ENCODE measurements at places on chromosomes 5 and 9.

- DNase-seq: no peak
Observed at GRCh38 chr5:151181818-151182523, 24.4 kb upstream of the ANXA6 start.

GRCh38 chr5:159915904-159916840 lies at the start of gene ADRA1B:
TSS of gene ADRA1B (plus strand) at chr5:159916482. CDS start at chr5:159916906, 424 bp downstream.
- peak; percentile 64 for DNase-seq

- no peak for DNase-seq
Observed at GRCh38 chr5:88251048-88251711, 17.5 kb downstream of the TMEM161B start.

- DNase-seq: no peak
Observed at GRCh38 chr5:6829150-6829784, 116.0 kb downstream of the TENT4A start.

GRCh38 chr5:91219091-91219802 lies 163.9 kb downstream of the ARRDC3 start:
- peak; percentile 60 for DNase-seq

GRCh38 chr5:79224286-79224984 lies 11.5 kb upstream of the JMY start:
- no peak for DNase-seq

DNA sequence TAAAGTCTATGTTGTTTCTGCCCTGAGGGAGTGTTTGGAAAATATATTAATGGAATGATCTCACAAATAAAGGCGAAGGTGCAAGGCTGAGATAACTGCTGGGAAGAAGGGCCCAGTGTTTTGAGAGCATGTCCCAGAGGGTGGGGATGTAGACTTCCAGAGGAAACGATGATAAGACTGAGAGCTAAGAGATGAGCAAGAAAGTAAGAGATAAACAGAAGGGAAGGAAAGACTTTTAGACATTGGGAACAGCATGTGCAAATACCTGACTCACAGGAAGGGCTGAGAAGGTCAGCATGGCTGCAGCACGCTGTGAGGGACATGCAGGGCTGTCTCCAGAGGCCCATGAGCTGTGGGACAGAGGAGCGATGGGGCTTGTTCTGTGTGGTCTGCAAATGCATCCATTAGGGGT lies 19.9 kb upstream of the ADRB2 start:
- no peak for DNase-seq

- no peak for DNase-seq
Observed at GRCh38 chr5:153613672-153614071, 123.2 kb downstream of the GRIA1 start.

DNA sequence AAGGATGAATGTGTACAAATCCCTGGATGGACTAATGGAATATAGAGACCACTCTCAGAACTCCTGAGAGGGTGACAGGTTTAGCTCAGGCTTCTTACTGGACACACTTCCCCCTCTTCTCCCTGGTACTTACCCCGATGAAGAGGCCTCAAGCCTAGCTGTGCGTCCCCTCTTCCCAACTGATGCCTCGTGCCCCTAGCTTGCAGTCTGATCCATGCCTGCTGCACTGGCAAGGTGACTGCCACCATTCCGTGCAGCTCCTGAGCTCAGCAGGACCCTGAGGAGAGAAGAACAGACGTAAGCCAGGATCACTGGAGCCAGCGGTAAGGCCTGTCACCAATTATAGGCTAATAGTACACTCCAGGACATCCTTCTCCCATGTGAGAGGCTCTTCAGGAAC lies 5.5 kb upstream of the STOML2 start:
- no peak for DNase-seq

DNA sequence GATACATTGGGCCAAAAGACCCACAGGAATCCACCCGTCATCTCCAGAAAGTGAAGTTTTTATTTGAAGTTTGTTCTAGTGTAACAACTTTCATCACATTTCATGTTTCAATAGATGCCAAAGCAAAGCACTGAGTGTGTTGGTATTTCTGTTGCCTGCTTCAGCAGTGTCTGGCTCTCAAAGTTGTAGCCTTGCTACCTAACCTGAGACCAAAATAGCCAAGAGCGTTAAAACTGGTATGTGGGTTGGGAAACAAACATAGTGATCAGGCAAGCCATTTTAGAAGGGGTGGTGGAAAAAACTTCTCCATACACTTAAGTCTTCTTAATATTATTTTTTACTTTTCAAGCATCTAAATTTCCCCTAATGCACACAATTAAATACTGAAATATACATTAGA lies 150.3 kb upstream of the DHFR start:
- no peak for DNase-seq

DNA sequence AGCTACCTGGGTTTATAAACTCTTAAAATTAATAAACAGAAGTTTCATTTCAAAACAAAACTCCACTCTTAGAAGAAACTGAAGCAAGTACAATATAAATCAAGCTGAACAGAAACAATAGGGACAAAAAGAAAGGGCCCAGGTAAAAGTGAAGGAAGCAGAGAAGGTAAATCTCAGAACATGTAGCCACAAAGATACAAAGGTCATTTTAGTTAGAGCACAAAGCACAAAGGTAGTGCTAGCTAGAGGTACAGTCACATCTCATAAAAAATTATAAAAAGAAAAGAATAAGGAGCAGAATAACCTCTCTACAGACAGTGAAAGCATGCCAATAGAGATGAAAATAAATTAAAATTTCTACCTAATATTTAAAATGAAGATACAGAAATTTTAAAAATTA lies 90.4 kb upstream of the C5orf63 start:
- DNase-seq: no peak

- peak; percentile 71 for DNase-seq
Observed at GRCh38 chr5:90783460-90784333, 225.1 kb downstream of the ADGRV1 start.

DNA sequence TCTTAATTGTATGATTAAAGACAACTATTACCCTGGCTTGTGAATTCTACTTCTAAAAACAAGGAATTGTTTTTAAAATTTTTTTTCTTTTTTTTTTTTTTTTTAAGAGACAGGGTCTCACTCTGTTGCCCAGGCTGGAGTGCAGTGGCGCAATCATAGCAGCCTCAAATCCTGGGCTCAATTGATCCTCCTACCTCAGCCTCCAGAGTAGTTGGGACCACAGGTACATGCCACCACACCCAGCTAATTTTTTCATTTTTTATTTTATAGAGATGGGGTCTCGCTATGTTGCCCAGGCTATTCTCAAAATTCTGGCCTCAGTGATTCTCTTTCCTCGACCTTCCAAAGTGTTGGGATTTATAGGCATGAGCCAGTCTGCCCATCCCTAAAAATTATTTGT lies 62.3 kb downstream of the HABP4 start:
- DNase-seq: no peak

GRCh38 chr5:71013575-71013974 lies 11.6 kb downstream of the NAIP start:
- no peak for DNase-seq

DNA sequence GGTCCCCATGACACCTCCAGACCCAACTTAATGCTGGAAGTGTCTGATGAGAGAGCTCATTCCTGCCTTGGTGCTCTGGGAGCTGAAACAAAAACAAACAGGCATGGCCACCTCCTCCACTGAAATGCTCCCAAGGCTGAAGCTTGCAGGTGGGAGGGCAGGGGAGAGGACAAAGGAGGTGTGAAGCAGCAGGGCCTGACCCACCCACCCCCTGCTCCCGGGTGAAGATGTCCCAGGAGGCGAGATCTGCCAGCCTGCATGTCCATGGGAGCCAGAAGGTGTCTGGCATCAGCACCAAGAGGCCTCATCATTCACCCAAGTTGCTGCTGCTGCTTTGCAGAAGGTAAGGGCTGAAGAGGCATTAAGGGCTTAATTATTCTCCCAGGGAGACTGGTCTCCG lies 4.2 kb upstream of the CCIN start:
- no peak for DNase-seq

DNA sequence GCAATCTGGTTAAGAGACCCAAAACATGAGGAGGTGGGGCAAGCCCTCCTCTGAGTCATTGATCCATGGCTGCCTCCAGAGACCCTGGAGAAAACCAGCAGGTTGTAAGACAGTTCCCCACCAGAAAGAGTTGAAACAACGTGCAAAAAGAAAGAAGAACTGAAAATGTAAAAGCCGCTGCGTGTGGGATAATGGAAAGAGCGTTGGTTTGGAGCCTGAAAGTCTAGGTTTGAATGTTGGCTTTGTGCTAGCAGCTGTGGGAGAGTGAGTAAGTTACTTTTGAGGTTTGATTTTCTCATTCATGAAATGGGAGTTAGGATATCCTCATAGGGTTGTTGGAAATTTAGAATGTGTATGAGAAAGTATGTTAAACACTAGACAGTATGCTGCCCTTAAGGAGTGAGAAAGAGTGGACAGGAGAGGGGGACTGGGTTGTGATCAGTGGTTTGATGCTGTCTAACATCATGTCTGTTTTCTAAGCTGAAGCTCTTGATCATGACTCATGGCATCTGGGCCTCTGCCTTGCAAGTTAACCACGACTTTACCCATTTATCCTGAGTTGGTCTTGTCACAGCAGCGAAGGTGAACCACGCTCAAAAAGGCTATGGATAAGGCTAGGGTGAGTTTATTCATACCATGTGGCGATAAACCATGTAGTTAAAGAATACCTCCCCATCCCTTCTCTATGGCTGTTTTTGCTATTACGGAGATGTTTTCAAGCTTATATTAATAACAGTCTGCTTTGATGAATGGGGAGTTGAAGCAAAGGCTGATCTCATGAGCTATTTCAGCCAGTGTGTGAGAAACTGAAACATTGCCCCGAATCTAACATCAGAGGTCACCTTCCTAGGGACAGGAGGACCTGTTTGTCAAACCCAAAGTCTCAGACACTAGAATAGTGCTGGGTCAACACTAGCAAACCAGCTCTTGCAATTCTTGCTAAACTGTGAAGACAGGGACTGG lies 41.3 kb downstream of the ZNF366 start:
- DNase-seq: peak; percentile 75

DNA sequence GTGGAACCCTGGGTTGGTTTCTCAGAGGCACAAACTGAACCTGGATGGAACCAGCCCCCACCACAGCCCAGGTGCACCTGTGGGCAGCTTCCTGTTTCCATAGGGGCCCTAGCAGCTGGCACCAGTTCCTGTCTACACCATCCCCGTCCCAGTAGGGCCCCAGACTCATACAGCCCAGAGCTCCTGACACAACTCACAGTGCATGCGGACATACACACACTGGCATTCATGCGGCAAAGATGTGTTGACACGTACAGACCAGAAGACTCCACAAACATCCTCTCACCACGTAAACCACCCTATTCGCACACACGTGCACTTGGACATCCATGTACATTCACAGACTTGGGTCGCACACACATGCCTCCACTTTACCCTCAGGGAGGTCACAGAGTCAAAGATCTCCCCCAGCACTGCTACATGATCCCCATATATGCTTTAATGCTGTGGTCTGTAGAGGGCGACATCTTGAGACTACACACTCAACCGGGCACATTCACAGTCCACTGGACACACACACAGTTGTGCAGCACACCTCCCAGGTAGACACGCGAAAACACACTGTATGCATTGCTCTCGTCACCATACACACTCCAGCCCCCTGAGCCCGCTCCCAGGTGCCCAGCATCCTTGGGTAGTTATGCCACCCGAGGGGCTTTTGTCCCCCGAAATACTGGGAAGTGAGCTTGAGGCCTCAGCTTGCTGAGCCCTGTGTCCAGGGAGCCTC lies 22.4 kb downstream of the CXXC5 start:
- DNase-seq: no peak

DNA sequence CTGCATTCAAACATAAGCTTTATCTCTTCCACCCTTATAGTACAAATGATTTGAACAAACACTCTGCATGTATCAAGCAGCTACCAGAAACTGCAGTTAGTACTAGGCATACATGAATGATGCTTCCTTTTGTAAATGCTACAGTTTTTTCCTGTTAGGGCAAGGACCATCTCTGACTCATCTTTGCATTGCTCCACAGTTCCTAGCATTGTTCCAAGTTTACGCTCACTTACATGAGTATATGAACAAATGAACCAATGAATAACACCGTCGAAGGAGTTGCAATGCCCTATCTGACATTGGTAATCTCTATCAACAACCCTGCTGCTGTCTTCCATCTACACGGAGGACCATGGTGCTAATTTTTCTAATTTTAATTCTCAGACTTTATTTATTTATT lies 2.1 kb upstream of the ALDH7A1 start:
- DNase-seq: peak; percentile 67

GRCh38 chr9:129746092-129746777 lies 6.6 kb downstream of the PTGES start:
- DNase-seq: peak; percentile 61

DNA sequence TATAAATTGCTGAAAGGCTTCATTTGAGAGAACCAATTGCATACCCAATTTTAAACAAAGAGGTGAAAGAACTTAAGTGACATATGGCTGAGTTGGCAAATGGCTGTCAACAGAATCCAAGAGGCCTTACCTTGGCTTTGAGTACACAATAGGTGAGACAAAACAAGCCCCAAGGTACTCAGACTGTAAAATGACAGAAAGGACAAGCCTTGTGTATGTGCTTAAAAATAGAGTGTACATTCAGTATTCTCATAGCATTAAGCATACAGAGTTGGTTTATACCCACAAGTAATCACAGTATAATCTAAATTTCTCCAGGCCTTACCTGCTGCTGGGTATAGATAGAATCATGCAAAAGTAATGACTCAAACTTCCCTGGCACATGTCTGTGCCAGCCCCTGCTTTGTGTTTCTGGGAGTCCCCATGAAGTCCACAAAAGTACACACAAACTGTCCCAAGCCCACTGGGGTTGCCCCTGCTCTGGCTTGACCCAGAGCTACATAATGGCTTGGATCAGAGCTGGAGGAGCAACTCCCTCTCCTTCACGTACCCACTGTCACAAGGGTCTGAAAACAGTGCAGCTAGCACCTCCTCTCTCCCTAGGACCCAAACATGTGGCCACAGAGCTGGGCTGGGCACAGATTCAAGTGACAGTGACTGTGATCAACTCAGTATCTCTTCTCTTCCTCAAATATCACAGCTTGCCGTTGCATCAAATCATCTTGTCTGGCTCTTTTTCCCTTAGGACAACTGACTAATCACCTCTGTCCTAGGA lies 250.8 kb downstream of the ENC1 start:
- DNase-seq: no peak

DNA sequence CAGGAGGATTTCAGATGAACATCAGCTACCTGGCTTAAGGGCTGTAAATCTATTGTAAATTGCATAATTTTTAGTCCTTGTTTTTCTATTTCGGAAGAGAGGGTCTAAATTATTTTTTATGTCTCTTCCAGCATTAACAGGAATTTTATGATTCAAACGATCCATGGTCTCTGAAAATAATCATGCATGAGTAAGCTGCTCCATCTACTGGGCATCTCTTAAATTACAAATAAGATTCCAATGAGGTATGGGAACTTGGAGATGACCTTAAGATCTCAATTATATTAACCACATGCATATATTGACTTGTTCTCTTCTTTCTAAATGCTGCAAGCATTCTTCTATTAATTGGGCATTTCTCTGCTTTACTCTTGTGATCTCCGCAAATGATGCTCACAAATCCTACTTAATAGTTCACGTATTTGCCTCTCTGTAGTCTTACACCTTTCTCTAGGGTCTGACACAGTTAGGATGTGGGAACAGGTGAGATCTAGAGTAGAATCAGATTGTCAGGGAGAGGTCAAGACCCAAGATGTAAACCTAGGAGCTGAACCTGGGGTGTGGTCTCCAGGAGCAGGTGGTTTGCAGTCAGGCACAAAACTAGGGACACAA lies 86.9 kb downstream of the NUDT12 start:
- DNase-seq: peak; percentile 59
